ENCODE measurements at places on chromosomes 5 and 9.

DNA sequence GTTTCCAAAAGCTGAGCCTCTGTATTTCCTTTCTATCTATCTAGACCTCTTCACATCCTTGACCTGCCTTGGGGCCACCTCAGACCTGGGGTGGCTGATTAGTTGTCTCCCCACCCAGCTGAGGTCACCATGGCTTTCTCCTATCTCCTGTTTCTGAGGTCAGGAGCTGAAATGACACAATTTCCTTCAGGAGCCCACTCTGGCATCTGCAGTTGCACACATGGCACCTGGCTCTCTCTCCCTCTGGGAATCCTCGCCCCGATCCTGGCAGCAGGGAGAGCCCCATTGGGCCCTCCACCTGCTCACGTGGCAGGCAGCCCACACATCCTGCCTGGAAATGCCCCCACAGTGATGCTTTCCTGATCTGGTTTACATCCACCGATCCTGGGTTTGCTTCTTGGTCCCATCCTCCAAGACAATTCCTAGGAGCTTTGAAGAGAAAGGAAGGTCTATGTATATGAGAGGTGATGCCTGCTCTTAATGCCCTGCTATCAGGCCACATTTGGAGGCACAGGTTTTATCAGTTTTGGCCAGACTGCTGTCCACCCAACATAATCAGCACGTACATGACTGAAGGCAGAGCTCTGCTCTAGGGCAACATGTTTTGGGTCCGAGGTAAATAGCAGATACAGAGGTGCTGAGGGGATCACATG, 53.7 kb downstream of the MARCHF3 start:
- DNase-seq, result no peak

- DNase-seq, result no peak
Measured at GRCh38 chr9:85009251-85009650, 339.7 kb downstream of the NTRK2 start.

- DNase-seq, result no peak
Measured at GRCh38 chr9:71243951-71244350, 122.5 kb upstream of the TRPM3 start.

GRCh38 chr9:35232867-35233544, 71.2 kb downstream of the UNC13B start:
- DNase-seq, result no peak

GRCh38 chr5:145324101-145324500, 511.0 kb downstream of the PRELID2 start:
- DNase-seq, result no peak

- no peak for DNase-seq
Measured at GRCh38 chr5:154395407-154396106, 50.2 kb upstream of the SAP30L start.

- DNase-seq, result no peak
Measured at GRCh38 chr5:158463938-158464337, 605.0 kb upstream of the CLINT1 start.

- DNase-seq, result peak; percentile 60
Measured at GRCh38 chr9:33159777-33160127, 7.4 kb downstream of the B4GALT1 start.

GRCh38 chr5:54519509-54519876, 1.9 kb downstream of the SNX18 start:
- DNase-seq, result no peak

- DNase-seq, result no peak
Measured at GRCh38 chr5:52328220-52328806, 459.4 kb upstream of the ITGA1 start.
